ENCODE measurements at places on chromosomes 7 and 10.

DNA sequence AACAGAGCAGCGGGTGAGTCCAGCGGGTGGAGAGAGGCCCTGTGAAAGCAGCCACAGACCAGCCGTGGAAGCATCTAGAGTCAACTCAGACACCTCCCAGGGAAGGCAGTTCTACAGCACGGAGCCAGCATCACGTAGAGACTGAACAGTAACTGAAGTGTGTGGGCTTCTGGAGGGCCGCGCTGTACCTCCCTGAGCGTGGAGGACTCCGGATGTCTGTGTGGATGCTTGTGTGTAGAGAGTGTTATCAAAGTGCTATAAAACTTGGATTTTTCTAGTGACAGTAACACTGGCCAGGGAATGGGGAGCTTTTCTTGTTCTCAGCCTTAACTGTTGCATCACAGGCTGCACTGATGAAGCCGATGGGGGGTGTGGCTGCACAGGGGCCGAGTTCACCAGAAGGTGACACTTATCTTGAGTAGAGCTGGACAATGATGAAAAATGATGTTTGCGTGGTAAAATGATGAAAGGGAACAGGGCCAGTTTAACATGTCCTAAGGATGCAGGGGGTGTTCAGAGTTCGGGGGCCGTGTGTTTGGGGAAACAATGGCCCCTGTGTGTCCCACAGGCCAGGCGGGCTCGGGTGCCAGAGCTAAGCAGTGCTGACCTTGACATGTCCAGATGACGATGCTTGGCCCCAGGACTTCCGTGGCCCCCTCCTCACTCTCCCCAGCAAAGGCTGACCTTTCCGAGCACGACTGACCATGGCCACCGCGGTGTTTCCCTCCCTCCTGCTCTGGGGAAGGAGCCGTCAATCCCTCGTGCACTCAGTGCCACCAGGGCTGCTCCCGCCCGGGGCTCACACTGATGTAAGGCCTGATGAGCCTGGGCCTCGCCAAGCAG lies 21.9 kb downstream of the MNX1 start:
- DNase-seq, result no peak

- DNase-seq, result no peak
Measured at GRCh38 chr10:58968389-58968755, 208.1 kb upstream of the PHYHIPL start.

DNA sequence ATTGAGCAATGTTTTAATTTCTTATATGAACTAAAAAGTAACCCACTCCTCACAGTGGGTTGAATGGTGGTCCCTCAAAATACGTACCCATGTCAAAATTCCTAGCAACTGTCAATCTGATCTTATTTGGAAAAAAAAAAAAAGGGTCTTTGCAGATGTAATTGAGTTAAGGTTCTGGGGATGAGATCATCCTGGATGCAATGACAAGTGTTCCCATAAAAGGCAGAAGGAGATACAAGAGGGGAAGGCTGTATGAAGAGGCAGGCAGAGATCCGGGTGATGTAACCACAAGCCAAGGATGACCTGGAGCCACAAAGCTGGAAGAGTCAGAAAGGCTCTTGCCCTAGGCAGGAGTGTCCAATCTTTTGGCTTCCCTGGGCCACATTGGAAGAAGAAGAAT lies 516.3 kb upstream of the MKI67 start:
- DNase-seq, result no peak

- no peak for DNase-seq
Measured at GRCh38 chr10:79310911-79311573, 36.2 kb upstream of the PPIF start.

GRCh38 chr10:33388785-33389184 lies 54.3 kb upstream of the NRP1 start:
- DNase-seq, result no peak
